ENCODE measurements at places on chromosomes 1 and 21. TPM values are rescaled to one million over a fixed set of nuclear protein-coding genes. Genes with fewer than 3 reads are reported as not detected.

- DNase-seq = no peak
These were observed 33.0 kb downstream of the TNNT2 start for GRCh38 chr1:201344206-201345080.

TLCD4 gene
- total RNA-seq = 4.0 TPM

DNA sequence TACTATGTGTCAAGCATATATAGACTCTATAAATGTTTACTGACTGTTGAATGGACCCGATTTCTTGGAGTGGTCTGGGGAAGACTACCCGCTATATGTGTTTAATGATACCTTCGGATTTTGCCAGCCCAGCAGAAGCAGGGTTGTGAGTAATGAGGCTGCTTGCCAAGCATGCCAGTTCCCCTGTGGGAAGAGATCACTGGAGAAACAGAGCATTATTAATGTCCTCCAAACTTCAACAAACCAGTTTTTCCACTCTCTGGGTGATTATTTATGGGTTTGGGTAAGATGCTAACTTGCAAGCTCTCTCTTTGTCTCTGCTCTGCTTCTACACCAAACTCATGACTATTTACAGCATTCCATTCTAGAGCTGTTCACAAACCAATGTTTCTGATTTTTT lies 25.1 kb upstream of the PHGDH start:
- no peak for DNase-seq

GRCh38 chr1:70420320-70420719 lies 9.3 kb downstream of the CTH start:
- no peak for DNase-seq

DNA sequence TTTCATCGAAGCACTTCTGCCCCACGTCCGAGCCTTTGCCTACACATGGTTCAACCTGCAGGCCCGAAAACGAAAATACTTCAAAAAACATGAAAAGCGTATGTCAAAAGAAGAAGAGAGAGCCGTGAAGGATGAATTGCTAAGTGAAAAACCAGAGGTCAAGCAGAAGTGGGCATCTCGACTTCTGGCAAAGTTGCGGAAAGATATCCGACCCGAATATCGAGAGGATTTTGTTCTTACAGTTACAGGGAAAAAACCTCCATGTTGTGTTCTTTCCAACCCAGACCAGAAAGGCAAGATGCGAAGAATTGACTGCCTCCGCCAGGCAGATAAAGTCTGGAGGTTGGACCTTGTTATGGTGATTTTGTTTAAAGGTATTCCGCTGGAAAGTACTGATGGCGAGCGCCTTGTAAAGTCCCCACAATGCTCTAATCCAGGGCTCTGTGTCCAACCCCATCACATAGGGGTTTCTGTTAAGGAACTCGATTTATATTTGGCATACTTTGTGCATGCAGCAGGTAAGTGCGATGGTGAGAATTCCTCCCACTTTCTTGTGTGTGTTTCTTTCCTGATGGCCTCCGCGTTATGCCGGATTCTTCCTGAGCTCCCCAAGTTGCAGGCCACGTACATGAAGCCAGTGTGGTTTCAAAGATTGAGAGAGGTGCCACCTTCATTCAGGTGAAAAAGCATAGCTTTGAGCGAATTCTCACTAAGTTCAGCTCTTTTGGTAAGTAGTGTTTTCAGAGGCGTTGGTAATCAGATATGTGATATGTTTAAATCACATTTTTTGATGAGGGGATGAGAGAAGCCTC lies 6.0 kb downstream of the NFIA start:
- no peak for DNase-seq

GRCh38 chr21:36169470-36170128 lies 13.0 kb downstream of the DOP1B start:
- DNase-seq = no peak

GRCh38 chr1:22855668-22856606 lies 116.7 kb downstream of the LACTBL1 start:
- no peak for DNase-seq

DNA sequence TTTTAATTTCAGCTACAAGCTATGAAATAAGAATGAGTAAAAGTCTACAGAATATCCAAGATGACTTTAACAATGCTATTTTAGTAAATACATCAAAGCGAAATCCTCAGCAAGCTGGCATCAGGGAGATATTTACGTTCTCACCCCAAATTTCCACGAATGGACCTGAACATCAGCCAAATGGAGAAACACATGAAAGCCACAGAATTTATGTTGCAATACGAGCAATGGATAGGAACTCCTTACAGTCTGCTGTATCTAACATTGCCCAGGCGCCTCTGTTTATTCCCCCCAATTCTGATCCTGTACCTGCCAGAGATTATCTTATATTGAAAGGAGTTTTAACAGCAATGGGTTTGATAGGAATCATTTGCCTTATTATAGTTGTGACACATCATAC lies 13.7 kb upstream of the CLCA1 start:
- DNase-seq = no peak

DNA sequence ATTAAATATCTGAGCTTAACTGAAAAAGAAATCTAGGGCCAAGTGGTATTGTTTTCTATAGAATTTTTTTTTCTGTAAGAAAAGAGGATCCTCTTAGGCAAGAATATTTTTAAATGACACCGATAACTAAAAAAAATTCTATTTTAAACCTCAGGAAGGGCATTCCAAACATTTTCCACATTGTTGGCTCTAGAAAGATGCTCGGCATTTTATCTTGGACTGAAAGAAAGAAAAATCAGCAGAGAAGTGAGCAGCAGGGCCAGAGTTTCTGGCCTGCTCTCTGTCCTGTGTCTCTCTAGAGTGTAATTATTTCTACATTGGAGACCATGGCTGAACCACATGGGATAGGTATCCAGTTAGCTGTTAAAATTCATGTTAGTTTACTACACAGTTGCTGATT lies 192.5 kb upstream of the GREM2 start:
- DNase-seq = no peak

DNA sequence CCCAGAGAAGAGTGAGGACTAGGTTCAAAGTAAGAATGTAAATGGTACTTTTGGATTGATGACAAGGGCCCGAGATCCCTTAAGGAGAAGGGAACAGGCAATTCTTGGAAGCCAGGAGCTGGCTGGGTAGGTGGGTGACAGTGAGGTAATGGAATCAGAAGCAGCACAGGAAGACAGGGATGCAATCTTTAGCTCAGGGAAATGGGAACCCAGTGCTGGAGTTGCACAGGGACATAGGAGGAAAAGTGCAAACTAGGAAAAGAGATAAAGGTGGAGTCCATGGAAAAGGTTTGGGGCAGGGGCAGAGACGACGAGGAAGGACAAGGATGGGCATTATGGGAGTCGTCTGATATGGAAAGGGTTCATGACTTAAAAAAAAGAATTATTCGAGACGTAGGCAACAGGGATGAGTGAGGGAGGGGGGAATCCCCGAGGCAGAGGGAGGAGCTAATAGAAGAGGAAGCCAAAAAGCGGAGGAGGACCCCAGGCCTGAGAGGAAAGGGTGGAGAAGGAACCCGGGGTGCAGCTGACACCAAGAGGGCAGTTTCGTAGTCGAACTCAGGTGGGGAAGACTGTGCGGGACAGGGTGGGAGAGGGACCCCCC lies 495 bp downstream of the PI4KB start:
- no peak for DNase-seq

GRCh38 chr1:178150610-178151009 lies 56.7 kb downstream of the RASAL2 start:
- DNase-seq = no peak
